T-helper 2 cell (primary cell): ENCODE measurements at places on chromosomes 13 and 19.

GRCh38 chr13:93045836-93046235, 180.8 kb upstream of the GPC6 start:
- DNase-seq = no peak

DNA sequence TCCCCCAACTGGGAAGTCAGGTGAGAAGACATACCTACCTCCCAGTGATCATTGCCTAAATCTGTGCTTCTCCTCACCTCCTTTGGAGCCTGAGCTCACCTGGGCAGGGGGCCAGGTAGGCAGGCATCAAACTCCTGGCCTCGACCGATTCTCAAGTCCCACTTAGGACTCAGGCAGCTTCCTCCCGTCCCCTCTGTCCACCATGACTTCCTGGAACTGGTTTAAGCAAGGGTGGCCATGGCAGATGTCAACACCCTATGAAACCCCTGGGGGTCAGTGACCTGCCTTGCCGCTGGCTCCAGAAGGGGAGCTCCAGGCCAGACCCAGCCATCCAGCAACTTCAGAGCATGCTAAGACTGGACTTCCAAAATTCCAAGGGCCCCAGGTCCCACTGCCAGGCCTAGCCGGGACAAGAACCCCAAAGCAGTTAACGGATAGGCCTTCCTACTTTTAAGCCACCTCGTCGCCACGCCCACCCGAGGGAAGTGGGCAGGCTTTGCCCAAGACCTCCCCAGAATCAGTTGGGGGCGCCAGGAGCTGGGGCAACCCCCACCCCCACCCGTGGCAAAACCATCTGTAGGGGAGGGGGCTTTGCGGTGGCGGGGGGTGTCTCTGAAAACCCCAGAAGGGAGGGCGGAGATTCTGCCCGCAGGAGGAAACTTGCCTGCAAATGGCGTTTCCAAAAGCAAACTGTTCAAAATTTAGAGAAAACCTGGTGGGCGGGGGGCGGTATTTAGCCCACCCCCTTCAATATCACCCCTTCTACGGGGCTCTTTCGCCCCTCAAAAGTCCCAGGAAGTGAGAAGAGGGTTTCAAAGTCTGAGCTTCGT, 657 bp downstream of the PLIN3 start:
- peak; percentile 58 for DNase-seq

GRCh38 chr13:36405151-36405550, 27.1 kb upstream of the CCNA1 start:
- no peak for DNase-seq

GRCh38 chr13:88395804-88396203, 724.6 kb downstream of the SLITRK5 start:
- DNase-seq = no peak

GRCh38 chr13:45132369-45133064, 12.2 kb downstream of the GTF2F2 start:
- DNase-seq = no peak

- DNase-seq = no peak
Observed at GRCh38 chr19:13056052-13056660, 46.5 kb downstream of the LYL1 start.

- DNase-seq = no peak
Observed at GRCh38 chr19:5045956-5046338, 77.0 kb downstream of the KDM4B start.

- DNase-seq = no peak
Observed at GRCh38 chr13:44146138-44146537, 227.5 kb upstream of the SERP2 start.

GRCh38 chr13:53105890-53106289, 77.3 kb downstream of the OLFM4 start:
- DNase-seq = no peak

- DNase-seq = no peak
Observed at GRCh38 chr19:16232568-16232967, 34.9 kb downstream of the AP1M1 start.

- DNase-seq = no peak
Observed at GRCh38 chr13:37070145-37070695, 10.7 kb upstream of the SUPT20H start.
